ENCODE measurements at places on chromosomes 3 and 15.

DNA sequence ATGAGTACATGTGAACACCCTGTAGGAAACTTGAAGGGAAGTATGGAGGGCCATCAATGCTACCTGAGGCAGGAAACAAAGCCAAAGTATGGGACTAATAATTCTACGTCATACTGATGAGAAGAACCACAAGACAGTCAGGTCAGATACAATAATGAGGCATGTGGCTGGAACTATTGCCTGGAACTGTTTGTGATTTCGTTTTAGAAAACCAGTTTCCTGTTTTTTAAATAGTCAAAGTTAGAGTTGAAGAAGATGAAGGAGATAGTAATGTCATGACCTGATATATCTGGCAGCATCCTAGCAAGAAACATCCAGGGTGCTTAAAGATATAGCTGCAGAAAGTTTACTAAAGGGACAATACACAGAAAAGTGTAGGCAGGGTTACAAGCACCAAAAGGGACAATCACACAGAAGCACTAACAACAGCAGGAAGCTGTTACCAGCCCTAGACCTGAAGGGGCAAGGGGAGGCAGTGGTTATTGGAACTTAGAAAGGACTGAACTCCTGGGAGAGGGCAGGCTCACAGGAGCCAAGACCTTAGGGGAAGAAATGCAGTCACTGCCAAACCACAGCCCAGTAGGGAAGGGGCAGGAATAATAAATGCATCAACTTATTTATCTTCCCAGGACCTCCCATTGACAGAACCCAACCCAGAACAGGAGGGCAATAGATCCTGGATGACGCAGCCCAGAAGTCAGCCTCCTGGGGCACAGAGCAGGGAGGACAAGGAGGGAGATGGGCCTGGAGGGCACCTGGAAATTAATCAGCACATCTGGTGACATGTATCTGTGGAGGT is 302.1 kb upstream of the STT3B start:
- DNase-seq = no peak

DNA sequence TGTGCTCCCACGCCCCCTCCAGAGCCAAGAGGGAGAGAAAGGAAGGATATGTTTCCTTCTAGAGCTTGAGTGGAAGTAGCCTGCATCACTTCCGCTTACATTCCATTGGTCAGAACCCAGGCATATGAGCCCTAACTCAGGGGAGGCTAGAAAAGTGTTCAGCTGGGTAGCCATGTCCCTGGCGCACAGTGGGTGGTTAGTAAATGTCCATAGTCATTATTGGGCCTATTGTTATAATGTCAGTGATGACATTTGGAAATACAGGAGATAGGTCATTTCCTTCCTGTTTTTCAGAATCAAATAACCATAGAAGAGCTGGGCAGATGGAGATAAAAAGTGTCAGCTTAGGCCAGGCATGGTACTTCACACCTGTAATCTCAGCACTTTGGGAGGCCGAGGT is 27.3 kb downstream of the CD276 start:
- DNase-seq = no peak

DNA sequence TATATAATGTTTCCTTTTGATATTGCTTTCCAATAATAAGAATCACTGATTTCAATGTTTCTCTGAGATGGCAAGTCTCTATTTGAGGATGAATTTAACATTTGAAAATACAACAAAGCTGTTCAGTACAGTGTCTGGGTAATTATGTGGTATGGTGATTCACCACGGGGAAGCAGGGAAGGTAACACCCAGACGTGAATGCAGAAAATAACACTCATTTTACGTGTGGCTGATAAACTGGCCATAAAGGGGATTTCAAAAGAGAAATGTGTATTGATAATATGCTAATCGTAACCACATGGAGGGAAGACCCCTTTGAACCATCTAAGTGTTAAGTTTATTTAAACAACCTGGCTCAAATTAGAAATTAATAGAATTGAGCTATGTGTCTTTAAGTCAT is 344.6 kb downstream of the GRM7 start:
- DNase-seq = no peak

GRCh38 chr3:16935781-16936180 is 51.0 kb downstream of the PLCL2 start:
- DNase-seq = no peak

DNA sequence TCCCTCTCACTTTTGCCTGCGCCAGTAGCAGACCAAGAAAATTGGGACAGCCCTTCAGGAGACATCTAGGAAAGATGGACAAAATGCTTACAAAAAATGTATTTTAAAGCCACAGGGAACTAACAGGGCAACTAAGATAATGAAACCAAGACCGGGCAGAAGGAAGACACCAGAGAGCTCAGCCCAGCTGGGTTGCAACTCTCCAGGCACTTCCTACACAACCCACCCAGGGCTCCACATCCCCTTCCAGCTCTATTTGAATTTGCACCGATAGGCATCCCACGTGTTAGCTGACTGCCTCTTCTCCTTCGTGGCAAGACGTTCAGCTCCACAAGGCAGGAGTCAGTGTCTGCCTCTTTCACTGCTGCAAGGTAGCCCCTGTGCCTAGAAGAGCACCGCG is 6.6 kb upstream of the ATP10A start:
- DNase-seq = no peak

DNA sequence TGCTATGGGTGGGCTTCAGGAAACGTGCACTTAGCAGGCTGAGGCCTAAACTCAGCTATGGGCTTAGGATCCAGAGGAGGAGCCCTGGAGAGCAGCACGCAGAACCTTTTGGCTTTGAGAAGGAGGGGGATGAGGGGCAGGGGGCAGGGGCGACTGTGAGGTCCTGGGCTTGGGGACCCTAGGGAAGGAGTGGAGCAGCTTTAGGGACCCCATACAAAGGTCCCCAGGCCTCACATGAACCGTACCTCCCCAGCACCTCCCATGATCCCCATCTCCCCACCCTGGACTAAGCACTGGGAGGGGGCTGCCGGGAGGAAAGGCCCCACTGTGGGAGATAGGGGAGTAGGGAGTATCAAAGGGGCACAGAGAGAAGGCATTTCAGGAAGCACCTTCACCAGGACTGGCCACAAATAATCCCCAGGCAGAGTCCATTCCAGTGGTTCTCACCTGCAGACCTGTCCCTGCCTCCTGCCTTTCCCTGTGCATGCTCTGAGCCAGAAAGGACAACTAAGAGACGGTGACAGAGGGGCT is 62.0 kb upstream of the KLF13 start:
- DNase-seq = no peak

All from activated CD8-positive, alpha-beta memory T cell treated with anti-CD3 and anti-CD28 coated beads for 1 hour (primary cell).